Osteoblast (primary cell): ENCODE measurements at places on chromosomes 3 and 15. TPM values are rescaled to one million over a fixed set of nuclear protein-coding genes. Genes with fewer than 3 reads are reported as not detected.
A peak's percentile ranks its signal among the peaks of the same experiment; 100 is the strongest.

SLC12A6 gene
- 39.2 and 40.9 TPM in 2 replicates for total RNA-seq

DNAH12 gene
- under 0.01 TPM in 2 replicates for total RNA-seq

PIGX gene
- total RNA-seq, result 19.2 and 26.8 TPM in 2 replicates

DPP8 gene
- 40.9 and 42.4 TPM in 2 replicates for total RNA-seq

IRAK2 gene
- 3.2 and 4.0 TPM in 2 replicates for total RNA-seq

GADL1 gene
- not detected in 2 replicates for total RNA-seq

TRPC1 gene
- 19.9 and 32.1 TPM in 2 replicates for total RNA-seq

SLC9C1 gene
- total RNA-seq, result not detected in 2 replicates

CIAO2A gene
- 45.2 and 51.0 TPM in 2 replicates for total RNA-seq

CAPN3 gene
- total RNA-seq, result 1.1 and 3.2 TPM in 2 replicates

DNA sequence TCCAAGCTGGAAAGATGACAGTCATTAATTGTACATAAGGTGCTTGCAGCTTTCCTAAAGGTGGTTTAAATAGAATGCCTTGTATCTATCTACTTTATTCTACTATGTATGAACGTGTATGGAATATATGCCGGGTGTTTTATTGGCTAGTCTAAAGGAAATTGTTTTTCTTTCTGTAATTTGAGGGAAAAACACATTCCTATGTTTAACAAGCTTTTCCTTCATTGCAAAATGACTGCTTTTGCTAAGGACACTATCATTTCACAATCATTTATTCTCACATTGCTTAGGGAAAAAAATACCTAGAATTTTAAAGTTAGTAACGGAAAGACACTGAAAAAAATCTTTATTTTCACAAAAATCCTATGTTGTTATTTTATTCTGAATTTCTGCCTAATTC lies 141.7 kb downstream of the WDR76 start:
- no peak overlapping the region for H3K4me3 ChIP-seq
- H3K27ac ChIP-seq, result no peak overlapping the region
- H3K36me3 ChIP-seq, result no peaks in the 10 kb centered on the region
- H3K27me3 ChIP-seq, result no peaks in the 10 kb centered on the region
- peak; percentile 58 for DNase-seq
- peaks cover 6% of the 10 kb centered on the region for H3K4me1 ChIP-seq

- no peaks in the 10 kb centered on the region for H3K27me3 ChIP-seq
- H3K4me3 ChIP-seq, result peak overlapping the region; percentile 63
- no peaks in the 10 kb centered on the region for H3K36me3 ChIP-seq
- peaks cover 18% of the 10 kb centered on the region for H3K4me1 ChIP-seq
- peak; percentile 56 for DNase-seq
- H3K27ac ChIP-seq, result peak overlapping the region; percentile 55
These were observed 71.7 kb downstream of the P3H2 start for GRCh38 chr3:190048932-190049441.

DNA sequence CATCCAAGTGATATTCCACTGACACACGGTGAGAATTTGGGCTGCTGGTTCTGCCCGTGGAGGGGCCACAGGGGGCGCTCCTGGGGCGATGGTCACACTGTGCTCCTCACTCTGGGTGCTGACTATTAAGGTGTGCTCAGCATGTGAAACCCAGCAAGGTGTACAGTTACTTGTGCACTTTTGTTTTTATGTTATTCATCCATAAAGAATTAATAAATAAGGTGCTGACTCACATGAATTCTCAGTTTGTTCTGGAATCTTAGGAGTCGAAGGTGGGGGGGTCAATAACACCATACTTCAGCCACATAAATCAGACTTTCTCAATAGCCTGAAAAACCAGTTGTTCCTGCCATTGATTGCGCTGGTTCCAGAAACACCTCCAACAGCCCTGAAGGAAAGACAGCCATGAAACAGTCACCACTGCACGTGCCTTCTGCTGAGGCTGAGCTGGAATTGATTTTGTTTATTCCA lies 53.5 kb upstream of the SPATA12 start:
- no peak overlapping the region for H3K4me3 ChIP-seq
- peak overlapping the region; percentile 78 for H3K27ac ChIP-seq
- DNase-seq, result no peak
- H3K4me1 ChIP-seq, result peaks cover 28% of the 10 kb centered on the region
- no peaks in the 10 kb centered on the region for H3K36me3 ChIP-seq

DNA sequence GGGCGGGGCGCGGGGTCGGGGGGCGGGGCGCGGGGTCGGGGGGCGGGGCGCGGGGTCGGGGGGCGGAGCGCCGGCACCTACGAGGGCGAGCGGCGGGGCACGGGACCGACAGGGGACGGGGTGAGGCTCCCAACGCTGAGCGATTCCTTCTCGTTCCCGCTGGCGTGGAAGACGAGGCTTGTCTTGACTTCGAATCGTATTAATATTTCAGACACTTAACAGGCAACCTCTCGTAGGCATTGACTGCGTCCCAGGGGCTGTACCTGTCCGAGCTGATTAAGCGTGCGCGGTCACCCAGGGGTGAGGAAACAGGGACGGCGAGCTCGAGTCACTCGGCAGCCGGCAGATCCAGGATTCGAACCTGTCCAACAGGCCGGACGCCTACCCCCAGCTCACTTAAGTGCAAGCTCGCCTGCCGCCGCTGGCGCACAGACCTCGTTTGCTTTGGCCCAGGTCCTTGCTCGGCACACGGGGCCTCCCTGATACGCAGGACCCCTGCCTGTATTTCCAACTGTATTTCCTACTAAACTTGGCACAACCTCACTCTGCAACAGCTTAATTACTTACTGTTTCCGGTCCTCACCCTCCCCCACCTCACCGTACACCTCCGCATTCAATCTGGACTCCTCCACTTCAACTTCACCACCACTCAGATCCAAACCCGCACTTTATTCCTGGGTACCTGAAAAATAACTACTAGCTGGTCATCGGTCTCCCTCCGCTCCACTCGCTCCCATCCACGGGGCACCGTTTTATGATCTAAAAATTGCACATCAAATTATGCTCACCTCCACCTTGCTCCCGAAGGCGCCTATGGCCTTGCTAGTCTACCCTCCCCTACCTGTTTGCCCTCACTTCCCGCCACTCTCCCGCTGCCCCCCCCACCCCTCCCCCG lies 722 bp upstream of the ZXDC start:
- peaks cover 28% of the 10 kb centered on the region for H3K4me1 ChIP-seq
- H3K36me3 ChIP-seq, result peaks cover 2% of the 10 kb centered on the region
- H3K4me3 ChIP-seq, result peak overlapping the region; percentile 85
- DNase-seq, result peak; percentile 83
- H3K27me3 ChIP-seq, result no peaks in the 10 kb centered on the region

GRCh38 chr15:80242132-80242769 lies 9.8 kb downstream of the CTXND1 start:
- no peak overlapping the region for H3K4me3 ChIP-seq
- no peaks in the 10 kb centered on the region for H3K4me1 ChIP-seq
- no peak for DNase-seq

DNA sequence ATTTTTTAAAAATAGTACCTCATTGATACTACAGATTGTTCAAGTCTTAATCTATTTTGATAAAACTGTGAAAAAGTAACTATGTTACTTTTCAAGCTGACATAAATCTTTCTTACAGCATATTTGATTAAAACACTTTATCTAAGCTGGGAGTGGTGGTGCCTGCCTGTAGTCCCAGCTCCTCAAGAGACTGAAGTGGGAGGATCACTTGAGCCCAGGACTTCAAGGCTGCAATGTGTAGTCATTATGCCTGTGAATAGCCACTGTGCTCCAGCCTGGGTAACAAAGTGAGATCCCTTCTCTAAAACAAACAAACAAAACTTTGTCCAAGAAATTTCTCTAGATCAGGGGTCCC lies 59.6 kb upstream of the NEDD4 start:
- no peaks in the 10 kb centered on the region for H3K36me3 ChIP-seq
- no peak overlapping the region for H3K27ac ChIP-seq
- DNase-seq, result no peak
- no peaks in the 10 kb centered on the region for H3K4me1 ChIP-seq
- H3K27me3 ChIP-seq, result no peaks in the 10 kb centered on the region
- H3K4me3 ChIP-seq, result no peak overlapping the region

DNA sequence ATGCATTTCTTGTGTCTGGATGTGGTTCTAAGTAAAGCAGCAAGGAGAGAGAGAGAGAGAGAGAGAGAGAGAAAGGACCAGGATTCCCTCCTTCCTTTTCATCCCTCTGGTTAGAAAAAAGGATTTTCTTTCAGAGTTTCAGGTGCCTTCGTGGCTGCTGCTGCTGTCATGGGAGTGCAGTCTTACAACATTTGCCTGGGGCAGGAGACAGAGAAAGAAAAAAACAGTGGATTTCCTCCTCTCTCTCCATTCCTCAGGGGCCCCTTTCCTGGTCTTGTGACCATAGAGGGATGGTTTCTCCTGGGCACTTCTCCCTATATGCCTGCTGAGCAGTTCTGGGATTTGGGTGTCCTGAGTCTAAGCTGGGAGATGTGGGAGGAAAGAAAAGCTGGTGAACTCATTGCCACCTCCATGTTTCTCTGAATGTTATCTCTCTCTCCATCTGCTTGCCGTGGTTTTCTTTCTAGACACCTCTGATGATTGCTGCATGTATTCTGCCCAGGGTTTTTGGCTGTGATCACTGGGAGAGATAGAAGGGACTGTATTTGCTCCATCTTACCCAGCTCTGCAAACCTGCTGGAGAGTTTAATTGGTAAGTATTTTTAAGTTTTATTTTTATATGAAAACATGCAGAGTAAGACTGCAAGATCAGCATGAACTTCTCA lies 142.4 kb upstream of the RGMA start:
- no peaks in the 10 kb centered on the region for H3K27me3 ChIP-seq
- no peak overlapping the region for H3K4me3 ChIP-seq
- no peak for DNase-seq
- no peak overlapping the region for H3K27ac ChIP-seq
- no peaks in the 10 kb centered on the region for H3K36me3 ChIP-seq

- H3K4me1 ChIP-seq, result peaks cover 76% of the 10 kb centered on the region
- DNase-seq, result peak; percentile 51
- H3K4me3 ChIP-seq, result no peak overlapping the region
- H3K27me3 ChIP-seq, result no peaks in the 10 kb centered on the region
- peaks cover 17% of the 10 kb centered on the region for H3K36me3 ChIP-seq
- peak overlapping the region; percentile 59 for H3K27ac ChIP-seq
These were observed 5.9 kb downstream of the SEMA7A start for GRCh38 chr15:74427607-74428441.

- no peak for DNase-seq
- H3K27ac ChIP-seq, result peak overlapping the region; percentile 90
- H3K27me3 ChIP-seq, result no peaks in the 10 kb centered on the region
- H3K4me3 ChIP-seq, result no peak overlapping the region
These were observed 52.1 kb downstream of the VGLL4 start for GRCh38 chr3:11591391-11592282.

DNA sequence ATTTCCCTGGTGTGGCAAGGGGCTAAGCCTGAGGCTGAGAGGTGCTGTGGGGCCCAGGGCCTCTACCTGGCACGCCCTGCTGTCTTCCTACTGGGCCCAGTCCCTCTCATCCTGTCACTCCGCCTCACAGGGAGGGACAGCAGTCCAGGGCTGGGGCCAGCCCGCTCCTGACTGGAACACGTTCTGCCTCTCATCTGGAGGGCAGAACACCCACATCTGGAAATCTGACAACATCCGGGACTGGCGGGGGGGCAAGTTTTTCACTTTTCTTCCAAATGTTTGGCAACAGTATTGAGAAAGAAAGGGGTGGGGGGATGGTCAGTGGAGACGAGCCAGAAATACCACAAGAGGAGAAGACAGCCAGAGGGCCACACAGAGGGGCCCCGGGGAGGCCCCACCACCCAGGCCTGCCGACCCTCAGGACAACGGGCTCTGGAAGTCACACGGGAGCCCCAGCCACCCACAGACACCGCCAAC lies 1.8 kb upstream of the MYL3 start:
- no peak overlapping the region for H3K27ac ChIP-seq
- peaks cover 6% of the 10 kb centered on the region for H3K4me1 ChIP-seq
- H3K4me3 ChIP-seq, result no peak overlapping the region
- H3K27me3 ChIP-seq, result peaks cover 18% of the 10 kb centered on the region
- DNase-seq, result peak; percentile 39

DNA sequence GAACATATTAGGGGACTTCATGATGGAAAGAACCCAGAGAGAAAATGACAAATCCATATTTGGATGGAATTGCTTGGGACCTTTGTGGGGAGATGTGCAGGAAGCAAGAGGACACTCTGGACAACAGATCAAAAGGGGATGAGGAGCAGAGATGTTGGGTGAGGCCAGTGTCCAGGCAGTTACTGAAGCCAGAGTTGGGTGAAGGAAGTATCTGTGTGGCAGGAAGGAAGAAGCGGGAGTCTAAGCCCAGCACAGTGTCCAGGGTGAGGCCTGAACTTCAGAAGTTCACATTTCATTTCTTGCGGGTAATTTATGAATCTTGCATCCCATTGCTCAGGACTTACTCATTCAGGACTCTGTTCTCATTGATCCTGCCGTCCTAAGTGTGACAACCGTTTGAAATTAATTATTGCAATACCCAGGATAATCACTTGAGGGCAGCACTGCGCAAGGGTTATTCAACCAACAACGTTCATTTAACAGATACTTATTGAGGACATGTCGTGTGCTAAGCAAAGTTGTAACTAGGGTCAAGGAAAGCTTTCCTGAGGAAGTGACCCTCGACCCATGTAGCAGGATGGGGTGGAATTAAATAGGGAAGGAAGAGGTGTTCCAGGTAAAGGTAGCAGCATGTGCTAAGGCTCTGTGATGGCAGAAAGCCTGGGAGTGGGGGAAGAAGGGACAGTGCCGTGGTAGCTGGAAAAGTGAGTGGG lies 61.3 kb upstream of the CMTM8 start:
- no peak overlapping the region for H3K27ac ChIP-seq
- no peak overlapping the region for H3K4me3 ChIP-seq
- peaks cover 7% of the 10 kb centered on the region for H3K4me1 ChIP-seq
- no peaks in the 10 kb centered on the region for H3K36me3 ChIP-seq

GRCh38 chr3:157255797-157256196 lies 95.8 kb upstream of the CCNL1 start:
- H3K4me3 ChIP-seq, result no peak overlapping the region
- no peaks in the 10 kb centered on the region for H3K36me3 ChIP-seq
- DNase-seq, result no peak
- H3K27me3 ChIP-seq, result no peaks in the 10 kb centered on the region
- H3K4me1 ChIP-seq, result peaks cover 20% of the 10 kb centered on the region

GRCh38 chr3:66048051-66048395 lies 9.3 kb upstream of the MAGI1 start:
- no peak overlapping the region for H3K4me3 ChIP-seq
- no peaks in the 10 kb centered on the region for H3K36me3 ChIP-seq
- no peak for DNase-seq
- peaks cover 32% of the 10 kb centered on the region for H3K4me1 ChIP-seq

- peaks cover 30% of the 10 kb centered on the region for H3K36me3 ChIP-seq
- H3K27ac ChIP-seq, result no peak overlapping the region
- H3K4me3 ChIP-seq, result no peak overlapping the region
- DNase-seq, result no peak
- peaks cover 18% of the 10 kb centered on the region for H3K4me1 ChIP-seq
These were observed 46.0 kb downstream of the KLHL25 start for GRCh38 chr15:85748729-85749128.

- DNase-seq, result no peak
- H3K4me3 ChIP-seq, result no peak overlapping the region
- H3K4me1 ChIP-seq, result no peaks in the 10 kb centered on the region
- no peak overlapping the region for H3K27ac ChIP-seq
- H3K27me3 ChIP-seq, result no peaks in the 10 kb centered on the region
These were observed 127.2 kb downstream of the NFKBIZ start for GRCh38 chr3:101976473-101976872.

DNA sequence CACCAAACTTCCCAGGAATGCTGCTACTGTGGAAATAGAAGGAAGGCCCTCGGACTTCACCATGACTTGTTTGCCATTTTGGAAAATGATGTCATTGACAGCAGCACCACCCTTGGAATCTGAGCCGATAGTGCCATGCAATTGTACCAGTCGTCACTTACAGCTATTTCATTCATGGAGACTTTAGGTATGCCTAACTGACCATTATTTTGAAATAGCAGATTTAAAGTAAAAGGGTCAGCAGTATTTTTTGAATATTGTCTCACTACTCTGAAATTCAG lies 66.0 kb upstream of the ARL8B start:
- no peaks in the 10 kb centered on the region for H3K27me3 ChIP-seq
- no peaks in the 10 kb centered on the region for H3K36me3 ChIP-seq
- peaks cover 31% of the 10 kb centered on the region for H3K4me1 ChIP-seq
- no peak overlapping the region for H3K27ac ChIP-seq
- H3K4me3 ChIP-seq, result no peak overlapping the region
- DNase-seq, result no peak
